ENCODE measurements at places on chromosomes 7 and 10.

DNA sequence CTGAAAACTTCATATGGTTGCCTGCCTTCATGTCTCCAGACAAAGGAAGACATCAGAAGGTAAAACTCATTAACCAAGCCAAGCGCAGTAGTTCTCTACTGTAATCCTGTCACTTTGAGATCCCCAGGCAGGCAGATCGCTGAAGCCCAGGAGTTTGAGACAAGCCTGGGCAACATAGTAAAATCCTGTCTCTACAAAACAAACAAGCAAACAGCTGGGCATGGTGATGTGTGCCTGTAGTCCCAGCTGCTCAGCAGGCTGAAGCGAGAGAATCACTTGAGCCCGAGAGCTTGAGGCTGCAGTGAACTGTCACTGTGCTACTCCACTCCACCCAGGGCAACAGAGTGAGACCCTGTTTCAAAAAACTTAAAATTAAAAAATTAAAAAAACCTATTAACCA is 467.4 kb upstream of the SORCS1 start:
- no peak for DNase-seq

DNA sequence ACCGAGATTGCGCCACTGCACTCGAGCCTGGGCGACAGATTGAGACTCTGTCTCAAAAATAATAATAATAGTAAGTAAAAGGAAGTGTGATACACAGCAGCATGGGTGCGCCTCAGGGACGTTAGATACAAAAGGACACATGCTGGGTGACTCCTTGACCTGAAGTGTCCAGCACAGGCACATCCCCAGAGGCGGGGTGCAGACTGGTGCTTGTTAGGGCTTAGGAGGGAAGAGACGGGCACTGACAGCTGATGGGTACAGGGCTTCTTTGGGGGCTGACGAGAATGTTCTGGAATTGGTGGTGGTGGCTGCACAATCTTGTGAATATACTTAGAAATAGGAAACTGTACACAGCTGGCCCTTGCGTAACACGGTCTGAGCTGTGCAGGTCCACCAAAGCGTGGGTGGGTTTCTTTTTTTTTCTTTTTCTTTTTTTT is 61.8 kb upstream of the DNAJB6 start:
- DNase-seq = no peak

GRCh38 chr7:123209786-123210185 is 10.0 kb upstream of the SLC13A1 start:
- DNase-seq = no peak

GRCh38 chr7:82241356-82241755 is 202.2 kb downstream of the CACNA2D1 start:
- peak; percentile 29 for DNase-seq

DNA sequence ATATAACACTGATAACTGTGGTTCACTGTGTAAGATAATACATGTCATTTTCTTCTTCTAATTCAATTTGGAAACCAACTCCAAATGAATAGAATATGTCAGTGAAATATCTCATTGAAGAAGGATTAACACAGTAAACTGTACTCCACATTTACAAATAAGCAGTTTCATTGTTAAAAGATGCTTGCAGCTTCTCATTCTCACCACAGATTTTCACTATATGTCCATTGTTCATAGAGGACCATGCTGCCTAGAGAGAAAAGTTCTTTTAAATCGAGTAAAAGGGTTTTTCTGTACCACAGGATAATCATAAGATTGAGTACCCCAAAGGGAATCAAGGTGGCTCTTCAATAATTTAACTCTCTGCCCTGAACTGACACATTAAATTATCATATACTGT is 165.5 kb downstream of the LRRN3 start:
- DNase-seq = no peak

GRCh38 chr7:50262916-50263690 is 41.4 kb upstream of the IKZF1 start:
- no peak for DNase-seq

DNA sequence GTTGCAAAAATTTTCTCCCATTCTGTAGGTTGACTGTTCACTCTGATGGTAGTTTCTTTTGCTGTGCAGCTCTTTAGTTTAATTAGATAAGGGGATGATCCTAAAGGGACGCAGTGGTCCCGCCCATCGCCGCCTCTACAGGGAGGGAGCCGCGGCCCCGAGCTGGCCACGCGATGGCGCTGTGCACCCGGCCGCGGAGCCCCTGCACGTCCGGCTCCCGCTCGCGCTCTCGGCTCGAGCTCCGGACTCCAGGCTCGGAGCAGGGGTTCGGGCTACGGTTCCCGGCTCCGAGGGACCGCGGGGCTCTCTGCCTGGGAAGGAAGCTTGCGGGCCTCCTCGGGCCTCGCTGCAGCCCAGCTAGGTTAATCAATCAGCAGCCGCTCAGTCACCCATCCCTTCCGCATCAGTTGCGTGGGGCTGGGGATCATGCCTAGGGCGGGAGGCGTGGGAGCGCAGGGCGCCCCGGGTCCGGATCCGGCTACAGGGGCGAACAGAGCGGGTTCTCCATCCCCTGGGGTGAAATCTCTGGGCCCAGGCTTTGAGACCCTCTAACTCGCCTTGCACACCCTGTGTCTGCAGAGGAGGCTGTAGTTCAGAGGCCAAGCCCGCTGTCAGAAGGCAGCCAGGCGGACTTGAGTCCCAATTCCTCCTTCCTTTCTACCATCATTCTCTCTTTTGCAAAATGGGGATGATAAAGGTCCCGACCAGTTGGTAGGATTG is 97.9 kb downstream of the WDR11 start:
- no peak for DNase-seq

- DNase-seq = no peak
These were observed 46.7 kb upstream of the FAM3C start for GRCh38 chr7:121442845-121443244.

DNA sequence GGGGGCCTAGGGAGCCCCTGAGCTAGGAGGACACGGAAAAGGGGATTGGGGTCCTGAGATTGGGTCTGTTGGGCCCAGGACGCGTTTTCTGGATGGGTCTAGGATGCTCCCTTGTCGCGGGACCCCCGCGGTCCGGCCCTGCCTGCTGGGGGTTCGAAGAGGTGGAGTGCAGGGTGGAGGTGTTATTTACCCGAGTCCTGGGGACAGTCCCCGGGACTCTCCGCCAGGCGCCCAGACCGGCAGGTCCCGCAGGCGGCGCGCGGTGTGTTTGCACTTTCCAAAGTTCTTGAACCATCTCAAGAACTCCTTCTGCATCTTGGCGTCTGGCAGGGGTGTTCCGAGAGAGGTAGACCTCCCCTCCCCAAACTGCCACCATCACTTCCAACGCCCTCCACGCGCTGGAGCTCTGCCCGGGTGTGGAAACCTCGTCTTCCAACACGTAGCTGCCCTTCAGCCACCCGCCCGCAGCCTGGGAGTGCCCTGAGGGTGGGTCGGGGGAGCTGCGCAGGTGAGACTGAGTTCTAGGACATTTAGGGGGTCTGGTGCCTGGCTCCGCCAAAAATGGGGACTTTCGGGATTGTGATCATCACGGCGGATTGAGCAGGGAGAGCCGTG is 569 bp downstream of the CAV1 start:
- no peak for DNase-seq

DNA sequence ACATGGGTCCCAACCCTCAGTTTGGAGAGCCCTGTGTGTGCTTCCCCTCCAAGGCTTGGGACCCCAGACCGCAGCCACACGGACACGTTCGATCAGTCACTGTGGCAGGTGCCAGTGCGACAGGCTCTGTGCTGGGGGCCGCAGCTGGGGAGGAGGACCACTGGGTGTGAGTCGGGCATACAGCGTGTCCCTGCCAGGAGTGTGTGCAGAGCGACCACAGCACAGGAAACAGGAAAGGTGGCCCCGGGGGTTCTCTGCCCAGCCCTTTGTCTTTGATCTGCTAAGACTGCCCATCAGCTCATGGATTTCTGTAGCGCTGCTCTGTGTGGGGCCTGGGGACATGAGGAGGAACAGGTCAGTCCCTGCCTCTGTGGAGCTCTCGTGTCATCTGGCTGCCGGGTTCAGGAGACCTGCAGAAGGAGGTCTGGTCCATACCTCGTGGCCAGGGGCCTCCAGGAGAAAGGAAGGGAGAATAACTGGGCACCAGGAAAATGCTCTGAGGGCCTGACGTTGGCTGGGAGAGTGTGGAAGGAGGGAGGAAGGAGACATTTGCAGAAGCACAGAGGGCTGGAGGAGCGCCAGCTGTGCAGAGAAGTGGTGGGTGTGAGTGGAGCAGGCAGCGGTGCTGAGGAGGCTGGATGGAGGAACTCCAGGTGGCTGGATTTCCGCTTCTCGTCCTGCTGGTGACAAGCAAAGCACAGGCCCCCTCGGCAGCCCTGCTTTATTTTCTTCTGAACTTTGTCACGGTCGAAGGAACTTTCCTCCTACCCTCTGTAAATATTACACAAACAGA is 4.1 kb downstream of the NUDT1 start:
- no peak for DNase-seq

- DNase-seq = no peak
These were observed 13.8 kb downstream of the CYTH3 start for GRCh38 chr7:6258440-6259182.
